Neural progenitor cell (in vitro differentiated cells): ENCODE measurements at places on chromosomes 4 and X.

DNA sequence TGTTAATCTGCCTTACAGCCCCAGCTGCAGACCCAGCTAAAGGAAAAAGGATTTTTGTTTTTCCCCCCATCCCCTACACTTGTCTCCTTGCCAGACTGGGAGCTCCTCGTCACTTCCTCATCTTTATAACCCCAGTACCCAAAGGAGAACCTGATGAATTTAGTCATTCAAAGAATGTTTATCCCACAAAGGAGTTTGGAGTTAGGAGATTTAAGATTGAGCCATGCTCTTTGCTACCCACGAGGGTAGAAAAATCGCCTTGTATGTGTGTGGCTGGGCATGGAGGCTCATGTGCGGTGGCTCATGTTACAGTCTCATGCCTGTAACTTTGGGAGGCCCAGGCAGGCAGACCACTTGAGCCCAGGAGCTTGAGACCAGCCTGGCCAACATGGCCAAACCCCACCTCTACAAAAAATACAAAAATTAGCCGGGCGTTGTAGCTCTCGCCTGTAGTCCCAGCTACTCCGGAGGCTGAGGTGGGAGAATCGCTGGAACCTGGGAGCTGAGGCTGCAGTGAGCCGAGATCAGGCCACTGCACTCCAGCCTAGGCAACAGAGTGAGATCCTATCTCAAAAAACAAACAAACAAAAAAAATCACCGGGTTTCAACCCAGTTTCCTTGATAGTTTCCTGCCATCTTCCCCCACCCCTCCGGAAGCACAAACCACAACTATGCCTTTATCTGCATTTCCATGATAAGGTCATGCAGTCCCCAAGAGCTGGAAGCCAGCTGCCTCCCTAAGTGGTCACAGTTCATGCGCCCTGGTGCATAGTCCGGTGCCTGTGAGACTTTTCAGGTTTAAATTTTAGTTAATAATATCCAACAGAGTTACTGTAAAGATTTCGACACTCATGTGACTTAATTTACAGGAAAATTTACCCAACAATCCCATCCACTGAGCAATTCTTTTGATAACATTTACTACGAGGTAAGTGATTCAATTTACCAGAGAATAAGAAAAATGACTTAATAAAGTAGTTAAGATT, 1.5 kb downstream of the CFAP97 start:
- DNase-seq = peak; percentile 32

DNA sequence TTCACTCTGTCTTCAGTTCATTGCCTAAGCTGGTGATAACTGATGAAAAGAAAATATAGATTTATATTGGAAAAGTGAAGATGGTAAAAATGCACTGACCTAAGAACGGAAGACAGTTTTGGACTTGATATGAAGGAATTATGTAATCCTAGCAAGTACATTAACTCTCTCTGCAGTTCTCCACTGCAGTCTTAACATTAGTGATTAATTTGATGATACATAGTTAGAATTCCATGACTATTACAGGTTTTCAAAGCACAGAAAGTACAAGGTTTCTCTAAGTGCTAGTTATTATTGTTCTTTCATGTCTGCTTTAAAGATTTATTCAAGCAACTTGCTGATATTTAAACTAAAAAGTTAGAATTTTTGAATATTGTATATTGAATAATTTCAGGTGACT, 1591.7 kb upstream of the ADGRL3 start:
- DNase-seq = no peak

DNA sequence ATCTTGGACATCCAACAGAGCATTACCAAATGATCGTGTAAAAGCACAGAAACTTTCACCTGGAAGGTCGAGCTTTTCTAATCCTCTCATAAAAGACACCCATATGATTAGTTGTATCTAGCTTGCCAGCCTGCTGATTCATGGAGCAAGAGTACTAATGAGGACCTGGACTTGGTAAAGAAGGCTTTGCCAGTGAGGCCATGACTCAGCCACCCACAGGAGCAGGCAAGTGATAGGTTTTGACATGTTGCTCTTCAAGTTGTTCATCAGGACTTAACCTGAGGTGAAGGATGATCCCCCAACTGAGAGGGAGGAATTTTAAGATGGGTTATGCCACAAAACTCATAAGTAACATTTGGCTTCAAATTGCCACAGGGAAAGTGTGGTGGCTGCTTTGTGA, 24.7 kb upstream of the EPGN start:
- DNase-seq = no peak

GRCh38 chrX:118583781-118584180, 88.2 kb downstream of the DOCK11 start:
- DNase-seq = no peak

DNA sequence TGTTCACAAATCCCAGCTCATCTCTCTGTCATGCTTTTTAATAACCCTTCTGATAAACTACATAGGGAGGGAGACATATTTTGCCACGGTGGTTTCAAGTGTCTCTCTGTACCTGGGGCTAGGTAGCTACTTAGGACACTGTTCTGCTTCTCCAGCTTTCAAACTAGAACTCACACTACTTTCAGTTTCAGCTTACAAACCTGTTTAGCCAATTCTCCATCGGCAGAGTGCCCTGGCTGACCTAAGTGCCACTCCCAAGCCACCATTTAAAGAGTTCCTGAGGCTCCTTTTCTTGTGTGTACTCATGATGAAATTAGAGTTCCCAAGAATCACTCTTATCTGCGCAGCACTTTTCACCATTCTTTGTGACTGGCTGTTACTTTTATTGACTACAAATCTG, 899.2 kb downstream of the FAT4 start:
- no peak for DNase-seq

GRCh38 chr4:128924951-128925350, 115.5 kb downstream of the JADE1 start:
- no peak for DNase-seq

- peak; percentile 64 for DNase-seq
These were observed 63.1 kb downstream of the RTL3 start for GRCh38 chrX:78595901-78596502.

GRCh38 chrX:137052643-137053235, 18.9 kb upstream of the GPR101 start:
- DNase-seq = peak; percentile 39

GRCh38 chr4:44448521-44449461, at the start of gene KCTD8:
TSS of gene KCTD8 (minus strand) at chr4:44448809.
- peak; percentile 96 for DNase-seq

DNA sequence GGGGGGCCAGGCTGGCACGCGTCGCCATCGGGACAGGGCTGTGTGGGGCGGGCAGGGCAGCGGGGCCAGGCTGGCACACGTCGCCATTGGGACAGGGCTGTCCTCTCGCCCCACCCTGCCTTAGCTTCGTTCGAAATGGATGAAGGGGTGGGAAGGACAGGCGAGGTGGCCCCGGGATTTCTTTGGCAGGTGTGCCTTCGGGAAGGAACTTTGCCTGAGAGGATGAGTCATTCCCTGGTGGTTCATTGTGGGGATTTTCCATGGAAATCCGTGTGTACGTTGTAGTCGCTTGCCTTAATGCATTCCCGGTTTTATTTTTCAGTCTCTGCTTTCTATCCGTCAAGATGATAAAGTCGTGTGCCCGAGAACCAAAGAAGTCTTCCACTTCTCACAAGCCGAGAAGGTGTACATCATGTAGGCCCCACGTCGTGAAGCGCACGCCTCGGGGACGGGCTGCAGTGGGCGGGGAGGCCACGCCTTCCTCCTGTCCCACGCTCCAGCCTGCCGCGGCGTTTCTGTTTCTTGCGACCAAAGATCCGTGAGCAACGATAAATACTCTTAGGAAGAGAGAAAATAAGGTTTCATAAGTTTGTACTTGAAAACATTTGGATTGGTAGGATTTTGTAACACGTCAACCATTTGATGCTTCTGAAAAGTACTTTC, 8.1 kb upstream of the UVSSA start:
- DNase-seq = no peak

GRCh38 chr4:83535520-83536361, at the start of gene GPAT3:
TSS of gene GPAT3 (plus strand) at chr4:83536108. CDS start at chr4:83536623, 515 bp downstream.
- DNase-seq = peak; percentile 60
